Activated CD8-positive, alpha-beta memory T cell treated with anti-CD3 and anti-CD28 coated beads for 48 hours (primary cell): ENCODE measurements at places on chromosomes 12 and 14.

DNA sequence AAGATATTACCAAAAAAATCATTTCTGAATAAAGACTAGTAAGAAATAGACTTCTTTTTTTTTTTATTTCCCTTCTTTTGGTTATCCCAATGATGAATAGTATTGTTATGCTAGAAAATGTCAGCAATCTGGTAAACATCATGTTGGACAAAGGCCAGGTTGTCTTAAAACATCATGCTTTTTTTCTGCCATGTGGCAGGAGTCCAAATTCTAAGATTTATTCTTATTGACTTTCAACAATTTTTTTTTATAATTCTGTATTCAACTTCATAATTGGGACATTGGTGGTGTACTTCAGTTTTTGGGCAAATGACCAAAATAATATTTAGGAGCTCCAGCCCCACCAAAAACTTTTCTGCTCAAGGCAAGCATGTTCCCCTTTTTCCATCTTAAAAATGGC lies 10.5 kb downstream of the DCN start:
- DNase-seq: no peak

- no peak for DNase-seq
Observed at GRCh38 chr12:113271466-113271852, 50.2 kb downstream of the TPCN1 start.

GRCh38 chr12:132419631-132420246 lies 70.2 kb upstream of the FBRSL1 start:
- DNase-seq: no peak

DNA sequence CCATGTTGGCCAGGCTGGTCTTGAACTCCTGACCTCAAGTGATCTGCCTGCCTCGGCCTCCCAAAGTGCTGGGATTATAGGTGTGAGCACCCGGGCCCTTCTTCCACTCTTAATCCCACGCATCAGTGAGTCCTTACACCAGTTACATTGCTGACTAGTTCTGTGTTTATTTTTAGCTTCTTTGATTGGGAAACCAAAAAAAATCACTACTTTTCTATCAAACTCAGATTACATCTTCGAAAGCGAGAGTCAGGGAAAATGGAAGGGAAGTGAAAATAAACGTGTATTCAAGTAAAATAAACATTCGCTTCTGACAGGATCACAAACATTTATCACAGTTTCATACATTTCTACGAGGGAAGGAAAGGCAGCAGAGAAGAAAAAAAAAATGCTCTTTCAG lies 32.2 kb downstream of the FGD6 start:
- DNase-seq: no peak

DNA sequence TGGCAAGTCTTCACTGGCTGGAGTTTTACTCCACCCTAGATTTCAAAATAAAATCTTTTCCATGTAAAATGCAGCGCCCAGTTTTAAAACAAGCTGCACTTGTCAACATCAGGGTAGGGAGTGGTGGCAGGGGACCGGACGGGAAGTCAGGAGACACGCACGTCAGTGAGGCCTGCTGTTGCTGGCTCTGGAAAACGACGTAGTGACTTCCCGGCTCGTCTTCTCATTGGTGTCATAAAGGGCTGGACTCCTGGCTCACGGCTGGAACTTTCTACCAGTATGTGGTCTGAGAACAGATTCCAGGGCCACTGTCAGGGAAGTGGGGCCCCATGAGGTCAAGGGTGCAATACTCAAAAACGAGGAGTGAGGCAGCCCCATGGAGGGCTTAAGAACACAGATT lies 64.2 kb upstream of the FOXN3 start:
- no peak for DNase-seq

- no peak for DNase-seq
Observed at GRCh38 chr12:31412292-31412801, 86.4 kb upstream of the SINHCAF start.

DNA sequence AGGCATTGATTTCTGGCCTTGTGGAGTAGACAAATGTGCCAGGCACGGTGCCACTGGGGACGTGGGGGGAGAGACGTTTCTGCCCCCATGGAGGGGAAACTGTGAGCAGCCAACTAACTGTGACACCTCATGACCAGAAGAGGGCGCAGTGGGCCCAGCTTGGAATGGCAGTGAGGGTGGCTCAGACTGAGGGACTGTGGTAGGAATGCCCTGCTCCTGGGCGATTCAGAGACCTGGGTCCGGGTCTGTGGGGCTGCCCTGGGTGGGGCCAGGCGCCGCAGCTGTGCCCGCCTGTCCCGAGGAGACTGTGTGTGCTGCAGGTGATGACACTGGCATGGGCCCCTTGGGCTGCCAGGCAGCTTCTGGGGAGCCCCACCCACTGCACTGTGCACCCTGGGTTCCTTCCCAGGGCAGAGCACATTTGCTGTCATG lies 60.6 kb downstream of the SLC25A47 start:
- DNase-seq: peak; percentile 22

- DNase-seq: no peak
Observed at GRCh38 chr12:96501133-96501761, 11.9 kb downstream of the CFAP54 start.

- no peak for DNase-seq
Observed at GRCh38 chr14:54211551-54212308, 185.1 kb upstream of the CDKN3 start.

DNA sequence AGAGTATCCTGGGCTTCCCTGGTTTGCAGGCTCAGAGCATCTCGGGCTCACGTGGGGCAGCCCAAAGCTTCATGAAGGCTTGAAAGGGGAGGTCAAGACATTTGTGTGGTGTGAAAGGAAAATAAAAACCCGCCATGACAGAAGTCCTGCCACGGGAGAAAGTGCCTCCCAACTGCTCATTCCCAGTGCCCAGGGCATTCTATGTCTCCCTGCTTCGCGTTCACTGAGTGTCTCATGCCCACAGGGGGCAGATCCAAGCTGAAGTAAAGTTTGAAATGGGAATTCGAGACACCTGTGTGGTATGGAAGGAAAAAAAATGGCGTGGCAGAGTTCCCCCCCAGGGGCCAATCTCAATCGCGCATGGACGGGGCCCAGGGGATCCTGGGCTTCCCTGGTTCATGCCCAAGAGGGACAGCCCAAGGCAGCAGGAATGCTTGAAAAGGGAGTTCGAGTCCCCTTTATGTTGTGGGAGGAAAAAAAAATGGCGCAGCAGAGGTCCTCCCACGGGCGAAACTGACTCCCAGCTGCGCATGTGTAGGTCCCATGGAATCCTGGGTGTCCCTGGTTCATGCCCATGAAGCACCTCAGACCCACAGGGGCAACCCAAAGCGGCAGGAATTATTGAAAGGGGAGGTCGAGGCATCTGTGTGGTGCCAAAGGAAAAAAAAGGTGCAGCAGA lies 576.7 kb downstream of the ALG10 start:
- no peak for DNase-seq

DNA sequence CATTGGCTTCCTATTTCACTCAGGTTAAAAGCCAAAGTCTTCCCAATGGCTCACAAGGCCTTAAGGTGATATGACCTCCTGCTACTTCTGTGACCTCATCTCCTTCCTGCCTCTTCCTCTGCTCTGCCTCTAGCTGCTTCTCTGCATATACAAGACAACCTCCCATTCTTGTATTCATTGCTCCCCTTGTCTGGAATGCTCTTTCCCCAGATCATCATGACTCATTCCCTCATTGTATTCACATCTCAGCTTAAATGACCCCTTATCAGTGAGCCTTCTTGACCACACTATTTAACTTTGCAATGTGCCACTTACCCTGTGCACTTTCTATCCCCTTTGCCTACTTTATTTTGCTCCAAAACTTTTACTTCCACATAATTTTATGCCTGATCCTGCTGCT lies 90.2 kb downstream of the PPP1R12A start:
- DNase-seq: no peak

GRCh38 chr12:47004634-47005033 lies 74.8 kb upstream of the PCED1B start:
- no peak for DNase-seq

- no peak for DNase-seq
Observed at GRCh38 chr12:50508414-50508813, 3.6 kb downstream of the DIP2B start.

- DNase-seq: no peak
Observed at GRCh38 chr12:26122061-26122680, 2.7 kb downstream of the BHLHE41 start.

DNA sequence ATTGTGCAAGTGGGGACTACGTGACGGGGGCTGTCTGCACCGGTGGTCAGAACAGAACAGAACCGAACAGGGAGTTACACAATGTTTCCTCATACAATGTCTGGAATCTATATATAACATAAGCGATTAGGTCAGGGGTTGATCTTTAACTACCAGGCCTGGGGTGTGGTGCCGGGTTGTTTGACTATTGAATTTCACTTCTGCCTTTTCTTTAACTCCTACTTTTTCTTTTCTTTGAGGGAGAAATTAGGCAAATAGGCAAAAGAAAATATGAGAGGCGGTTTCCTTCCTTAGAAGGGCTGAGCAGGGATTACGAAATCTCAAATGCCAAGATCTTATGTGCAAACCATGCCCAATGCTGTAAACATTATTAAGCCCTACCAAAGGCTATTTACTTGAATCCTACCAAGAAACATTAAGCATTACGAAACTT lies 140.3 kb downstream of the SLC38A6 start:
- DNase-seq: no peak

GRCh38 chr14:92759679-92760523 lies 11.5 kb upstream of the LGMN start:
- no peak for DNase-seq

GRCh38 chr12:23628806-23629205 lies 320.7 kb downstream of the SOX5 start:
- DNase-seq: no peak

DNA sequence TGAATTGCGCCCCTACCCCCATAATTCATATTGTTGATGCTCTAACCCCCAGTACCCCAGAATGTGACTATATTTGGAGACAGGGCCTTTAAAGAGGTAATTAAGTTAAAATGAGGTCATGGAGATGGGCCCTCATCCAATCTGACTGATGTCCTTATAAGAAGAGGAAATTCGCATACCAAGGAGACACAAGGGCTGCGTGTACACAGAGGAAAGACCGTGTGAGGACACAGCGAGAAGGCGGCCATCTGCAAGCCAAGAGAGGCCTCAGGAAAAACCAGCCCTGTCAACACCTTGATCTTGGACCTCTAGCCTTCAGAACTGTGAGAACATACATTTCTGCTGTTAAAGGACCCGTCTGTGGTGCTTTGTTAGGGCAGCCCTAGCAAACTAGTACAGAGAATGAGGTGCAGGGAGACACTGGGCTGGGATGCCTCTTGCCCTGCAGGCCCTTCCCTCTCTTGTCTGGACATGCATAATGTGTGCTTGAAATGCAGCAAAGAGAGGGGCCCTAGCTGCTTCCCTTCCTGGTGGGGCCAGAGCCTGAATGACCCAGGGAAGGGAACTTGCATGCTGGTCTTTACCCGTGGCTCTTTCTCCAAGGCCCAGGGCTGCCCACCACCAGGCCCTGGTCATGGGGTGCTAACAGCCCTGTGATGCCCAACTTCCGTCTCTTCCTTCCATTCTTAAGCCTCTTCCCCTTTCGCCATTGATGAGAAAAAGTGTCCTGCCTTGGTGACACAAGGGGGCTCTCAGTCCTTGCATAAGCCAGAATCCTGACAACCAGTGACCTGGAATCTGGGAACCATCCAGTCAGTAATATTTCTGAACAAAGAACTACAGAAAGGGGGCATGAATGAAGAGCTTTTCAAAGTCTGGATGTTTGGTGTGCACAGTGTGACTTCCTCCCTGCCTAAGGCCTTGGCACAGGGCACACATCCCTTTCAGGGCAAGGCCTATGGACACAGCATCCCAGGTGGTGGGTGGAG lies 50.0 kb upstream of the GPATCH2L start:
- DNase-seq: no peak

DNA sequence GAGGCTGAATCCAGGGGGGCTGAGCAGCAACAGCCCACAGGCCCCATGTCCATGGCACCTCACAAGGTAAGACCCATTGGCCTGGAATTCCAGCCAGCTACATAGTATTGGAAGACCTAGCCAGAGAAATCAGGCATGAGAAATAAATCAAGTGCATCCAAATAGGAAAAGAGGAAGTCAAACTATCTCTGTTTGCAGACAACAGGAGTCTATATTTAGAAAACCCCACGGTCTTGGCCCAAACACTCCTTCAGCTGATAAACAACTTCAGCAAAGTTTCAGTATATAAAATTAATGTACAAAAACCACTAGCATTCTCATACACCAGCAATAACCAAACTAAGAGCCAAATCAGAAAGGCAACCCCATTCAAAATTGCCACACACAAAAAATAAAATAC lies 16.9 kb downstream of the PDE6H start:
- no peak for DNase-seq

GRCh38 chr14:83006121-83006670 lies 1472.5 kb upstream of the SEL1L start:
- DNase-seq: no peak

DNA sequence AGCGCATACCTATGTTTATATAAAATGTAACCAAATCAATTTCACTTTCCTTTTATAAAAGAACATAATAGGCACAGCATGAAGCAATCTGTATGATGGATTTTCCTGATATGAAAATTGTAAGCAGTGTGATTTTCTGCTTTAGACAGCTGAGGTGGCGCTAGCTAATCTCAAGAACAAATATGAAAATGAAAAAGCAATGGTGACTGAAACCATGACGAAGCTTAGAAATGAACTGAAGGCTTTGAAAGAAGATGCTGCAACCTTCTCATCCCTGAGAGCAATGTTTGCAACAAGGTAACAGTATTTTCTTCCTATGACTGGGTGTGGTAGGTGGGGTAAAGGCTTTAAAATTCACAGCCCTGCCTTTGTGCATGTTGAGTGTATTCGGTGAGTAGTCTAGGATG lies 65.0 kb upstream of the FGD4 start:
- no peak for DNase-seq

DNA sequence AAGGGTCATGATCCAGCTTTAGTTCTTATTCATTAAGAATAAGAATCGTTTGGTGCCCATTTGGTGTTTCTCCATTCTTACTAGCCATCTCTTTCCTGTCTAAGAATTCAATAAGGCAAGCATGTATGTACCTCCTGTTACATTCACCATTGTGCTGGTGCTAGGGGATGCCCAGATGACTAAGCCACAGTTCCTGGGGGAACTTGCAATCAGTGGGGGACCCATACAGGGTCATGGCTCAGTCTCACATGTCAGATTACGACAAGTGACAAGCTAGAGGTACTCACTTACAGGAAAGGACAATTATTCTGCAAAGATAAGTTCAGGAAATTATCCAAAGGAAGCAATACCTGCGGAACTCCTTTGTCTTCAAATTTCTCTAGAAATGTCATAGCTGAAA lies 125.4 kb downstream of the STXBP6 start:
- DNase-seq: no peak

DNA sequence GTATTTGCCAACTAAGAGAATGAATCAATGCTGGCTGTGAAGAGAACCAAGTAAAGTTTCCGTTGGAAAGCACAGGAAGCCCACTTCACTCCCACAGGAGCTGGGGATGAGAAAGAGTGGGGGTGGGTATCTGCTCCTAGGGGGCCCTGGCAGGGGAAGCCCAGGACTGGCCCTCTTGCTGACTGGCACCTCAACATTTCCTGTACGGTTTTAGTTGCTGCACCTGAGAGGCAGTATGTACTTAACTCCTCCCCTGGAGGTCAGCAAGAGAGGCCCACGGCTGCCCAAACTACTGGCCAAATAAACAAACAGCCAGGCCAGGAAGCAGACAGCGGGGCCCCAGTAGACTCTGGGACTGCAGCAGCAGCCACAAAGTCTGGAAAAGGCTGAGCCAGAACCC lies 33.8 kb upstream of the VWF start:
- no peak for DNase-seq

- DNase-seq: no peak
Observed at GRCh38 chr12:79374545-79374944, 316.2 kb downstream of the PAWR start.

GRCh38 chr14:83992857-83993256 lies 1537.1 kb upstream of the FLRT2 start:
- DNase-seq: no peak
